ENCODE measurements at places on chromosomes 12 and 14. TPM values are rescaled to one million over a fixed set of nuclear protein-coding genes. Genes with fewer than 3 reads are reported as not detected.

BCL11B gene
- total RNA-seq = 1.1 TPM

ACACB gene
- 1.7 TPM for total RNA-seq

PSME1 gene
- total RNA-seq = 116 TPM

NOXRED1 gene
- total RNA-seq = 0.72 TPM

CCDC177 gene
- not detected for total RNA-seq

CSRP2 gene
- total RNA-seq = 247 TPM

SOX5 gene
- total RNA-seq = 14.1 TPM

KRT75 gene
- total RNA-seq = not detected

NANOG gene
- total RNA-seq = 0.16 TPM

Measured in astrocyte (in vitro differentiated cells and primary cell).